ENCODE measurements at places on chromosomes 5 and 9.

- no peak for DNase-seq
Observed at GRCh38 chr5:59267033-59267432, 626.5 kb downstream of the PDE4D start.

GRCh38 chr9:135330307-135330631 lies 149.3 kb upstream of the PPP1R26 start:
- DNase-seq, result no peak

GRCh38 chr9:136044207-136044970 lies 50.7 kb downstream of the NACC2 start:
- DNase-seq, result no peak

DNA sequence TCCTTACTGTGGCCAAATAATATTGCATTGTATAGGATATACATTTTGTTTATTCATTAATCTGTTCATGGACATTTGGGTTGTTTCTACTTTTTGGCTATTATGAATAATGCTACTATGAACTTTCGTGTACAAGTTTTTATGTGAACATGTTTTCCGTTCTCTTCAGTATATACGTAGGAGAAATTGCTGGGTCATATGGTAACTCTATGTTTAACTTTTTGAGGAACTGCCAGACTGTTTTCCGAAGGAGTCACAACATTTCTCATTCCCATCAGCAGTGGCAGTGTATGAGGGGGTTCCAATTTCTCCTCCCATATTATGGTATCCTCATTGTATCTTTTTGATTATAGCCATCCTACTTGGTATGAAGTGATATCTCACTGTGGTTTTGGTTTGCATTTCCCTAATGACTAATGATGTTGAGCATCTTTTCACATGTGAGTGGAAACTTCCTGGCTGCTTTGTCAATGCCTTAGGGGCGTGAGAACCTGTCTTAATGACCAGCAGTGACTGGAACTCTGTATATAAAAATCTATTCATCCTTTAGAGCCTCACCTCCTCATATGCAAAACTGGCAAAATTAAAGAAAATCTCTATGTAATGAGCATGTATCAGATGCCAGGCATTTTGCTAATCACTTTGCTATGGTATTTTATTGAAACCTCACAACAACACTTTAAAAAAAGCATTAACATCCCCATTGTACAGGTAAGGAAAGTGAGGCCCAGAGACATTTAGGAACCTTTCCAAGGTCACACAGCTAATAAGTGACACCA lies 47.8 kb upstream of the TGFBR1 start:
- DNase-seq, result peak; percentile 57

DNA sequence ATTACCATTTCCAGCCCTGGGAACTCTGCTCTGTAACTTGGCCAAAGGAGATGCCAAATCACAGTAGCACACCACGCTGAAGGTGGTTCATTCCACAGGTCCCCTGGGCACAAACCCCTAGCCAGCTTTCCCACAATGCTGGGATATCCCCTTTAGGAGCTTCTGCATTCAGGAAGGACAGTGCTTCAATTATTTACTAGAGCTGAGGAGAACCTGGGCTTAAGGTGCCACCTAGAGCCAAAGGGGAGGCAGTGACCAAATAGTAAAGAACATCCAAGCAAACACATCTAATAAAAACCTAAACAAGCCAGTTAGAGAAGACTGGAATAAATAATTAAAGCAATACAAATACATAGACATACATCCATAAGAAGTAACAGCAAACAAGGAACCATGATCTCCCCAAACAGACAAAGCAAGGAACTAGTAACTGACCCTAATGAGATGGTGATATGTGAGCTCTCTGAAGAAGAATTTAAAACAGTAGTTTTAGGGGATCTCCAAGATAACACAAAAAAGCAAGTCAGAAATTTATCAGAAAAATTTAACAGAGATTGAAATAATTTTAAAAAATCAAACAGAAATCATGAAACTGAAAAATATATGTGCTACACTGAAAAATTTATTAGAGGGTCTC lies 14.6 kb downstream of the KIF4B start:
- no peak for DNase-seq

- DNase-seq, result no peak
Observed at GRCh38 chr5:57791875-57792274, 309.3 kb upstream of the ACTBL2 start.

DNA sequence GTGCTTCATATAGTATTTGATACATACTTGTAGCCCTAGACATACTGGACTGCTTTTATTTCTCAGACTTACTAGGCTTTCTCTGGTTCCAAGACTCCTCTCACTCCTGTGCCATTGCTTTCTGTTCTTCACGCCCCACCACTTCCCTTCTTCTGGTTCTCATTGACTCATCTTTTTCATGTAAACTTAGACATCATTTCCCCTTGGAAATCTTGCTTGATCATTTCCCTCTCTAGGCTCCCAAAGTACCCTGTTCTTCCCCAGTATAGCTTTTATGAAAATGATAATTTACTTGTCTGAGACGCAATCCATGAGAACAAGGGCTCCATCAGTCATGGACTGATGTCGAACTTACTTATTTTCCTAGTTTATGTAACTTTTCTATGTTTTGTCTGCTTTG lies 83.5 kb downstream of the TLR4 start:
- no peak for DNase-seq

GRCh38 chr9:27029186-27029585 lies 23.7 kb upstream of the LRRC19 start:
- DNase-seq, result no peak

GRCh38 chr9:91316093-91316492 lies 45.6 kb downstream of the AUH start:
- no peak for DNase-seq

- DNase-seq, result no peak
Observed at GRCh38 chr5:66440202-66440680, 156.0 kb upstream of the MAST4 start.

GRCh38 chr5:128092144-128092543 lies 8.6 kb downstream of the SLC12A2 start:
- no peak for DNase-seq

DNA sequence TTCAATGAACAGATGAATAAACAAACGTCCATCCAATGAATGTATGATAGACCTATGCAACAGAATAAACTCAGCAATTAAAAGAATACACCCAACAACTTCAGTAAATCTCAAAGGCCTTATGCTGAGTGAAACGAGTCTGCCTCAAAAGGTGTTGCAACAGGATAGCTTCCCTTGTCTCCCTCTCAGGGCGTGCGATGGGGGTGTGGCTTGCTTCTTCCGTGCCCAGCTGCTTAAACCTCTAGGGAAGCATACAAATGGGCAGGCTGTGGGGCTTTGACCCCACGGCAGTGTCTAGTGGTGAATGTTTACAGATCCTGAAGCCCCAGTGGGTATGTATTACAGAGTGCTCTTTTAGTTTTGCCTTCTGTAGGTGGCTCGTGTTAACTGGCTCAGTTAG lies 87.0 kb upstream of the CCL21 start:
- DNase-seq, result no peak

DNA sequence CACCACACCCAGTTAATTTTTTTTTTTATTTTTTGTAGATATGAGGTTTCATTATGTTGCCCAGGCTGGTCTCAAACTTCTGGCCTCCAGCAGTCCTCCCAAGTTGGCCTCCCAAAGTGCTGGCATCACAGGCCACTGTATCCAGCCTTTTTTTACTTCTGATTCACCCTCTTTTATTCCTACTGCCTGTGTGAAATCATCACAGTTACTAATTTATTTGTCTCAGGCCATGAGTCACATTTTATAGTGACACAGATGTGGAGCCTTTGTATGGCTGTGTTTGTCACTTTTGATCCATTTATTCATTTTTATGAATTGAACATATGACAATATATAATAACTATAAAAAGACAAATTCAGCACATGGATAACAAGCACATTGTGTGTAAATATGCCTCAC lies 67.1 kb upstream of the SNX2 start:
- DNase-seq, result no peak

DNA sequence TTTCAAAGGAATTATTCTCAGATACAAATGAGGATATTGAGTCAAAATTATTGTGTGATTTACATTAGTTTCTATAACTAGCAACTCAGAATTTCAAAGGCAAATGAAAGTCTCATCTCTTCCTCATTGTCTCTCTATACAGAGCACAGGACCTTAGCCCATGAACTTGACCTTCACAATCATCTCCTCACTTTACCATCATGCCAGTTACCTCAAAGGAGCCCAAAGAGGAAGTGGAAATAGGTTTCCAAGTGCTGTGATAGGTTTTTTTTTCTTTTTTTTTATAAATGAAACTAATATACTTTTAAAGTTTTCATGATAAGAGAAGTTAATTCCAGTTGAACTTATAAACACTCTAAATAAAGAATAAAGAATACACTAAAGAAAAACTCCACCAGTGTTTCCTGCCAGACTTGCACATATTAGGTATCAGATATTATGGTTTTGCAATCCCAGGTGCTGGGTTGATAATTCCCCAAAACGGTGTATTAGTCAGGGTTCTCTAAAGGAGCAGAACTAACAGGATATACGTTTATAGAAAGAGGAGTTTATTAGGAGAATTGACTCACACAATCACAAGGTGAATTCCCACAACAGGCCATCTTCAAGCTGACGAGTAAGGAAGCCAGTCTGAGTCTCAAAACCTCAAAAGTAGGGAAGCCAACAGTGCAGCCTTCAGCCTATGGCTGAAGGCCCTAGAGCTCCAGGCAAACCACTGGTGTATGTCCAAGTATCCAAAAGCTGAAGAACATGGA lies 50.1 kb upstream of the ADAMTS16 start:
- DNase-seq, result no peak

DNA sequence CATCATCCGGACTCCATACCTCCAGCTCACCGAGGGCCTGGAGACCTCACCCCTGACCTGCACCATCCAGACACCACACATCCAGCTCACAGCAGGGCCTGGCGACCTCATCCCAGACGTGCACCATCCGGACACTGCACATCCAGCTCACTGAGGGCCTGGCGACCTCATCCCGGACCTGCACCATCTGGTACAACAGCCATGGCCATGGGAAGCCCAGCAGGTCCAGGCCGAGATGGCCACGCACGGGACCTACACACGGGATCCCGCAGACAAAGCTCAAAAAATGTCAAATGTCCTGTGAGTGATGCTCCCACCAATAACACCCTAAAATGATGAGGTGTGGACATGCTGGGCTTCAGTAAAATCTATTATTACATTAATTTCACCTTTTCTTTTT lies 9.7 kb downstream of the TERT start:
- DNase-seq, result no peak

DNA sequence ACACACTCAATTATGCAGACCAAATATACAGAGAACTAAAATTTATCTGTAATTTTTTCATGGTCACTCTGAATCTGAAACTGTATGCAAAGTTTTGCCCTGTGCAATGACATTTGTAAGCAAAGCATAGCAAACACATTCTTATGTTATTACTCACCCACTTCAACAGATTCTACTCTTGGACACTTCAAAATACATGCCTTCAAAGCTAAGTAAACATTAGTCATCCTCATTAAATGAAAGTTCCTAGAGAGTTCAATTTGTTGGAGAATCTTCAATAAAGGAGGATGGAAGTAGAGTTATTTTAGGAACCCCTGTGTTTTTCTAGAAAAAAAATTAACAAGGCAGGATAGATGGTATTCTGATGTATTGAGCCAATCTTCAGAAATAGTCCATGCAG lies 639.7 kb upstream of the C9orf72 start:
- DNase-seq, result no peak

- peak; percentile 84 for DNase-seq
Observed at GRCh38 chr9:92325269-92325990, at the start of the genes CENPP and NOL8. Gene CENPP (plus strand): TSS chr9:92325953. Gene NOL8 (minus strand): TSS chr9:92325350. CDS start chr9:92324161, 1,189 bp downstream.

DNA sequence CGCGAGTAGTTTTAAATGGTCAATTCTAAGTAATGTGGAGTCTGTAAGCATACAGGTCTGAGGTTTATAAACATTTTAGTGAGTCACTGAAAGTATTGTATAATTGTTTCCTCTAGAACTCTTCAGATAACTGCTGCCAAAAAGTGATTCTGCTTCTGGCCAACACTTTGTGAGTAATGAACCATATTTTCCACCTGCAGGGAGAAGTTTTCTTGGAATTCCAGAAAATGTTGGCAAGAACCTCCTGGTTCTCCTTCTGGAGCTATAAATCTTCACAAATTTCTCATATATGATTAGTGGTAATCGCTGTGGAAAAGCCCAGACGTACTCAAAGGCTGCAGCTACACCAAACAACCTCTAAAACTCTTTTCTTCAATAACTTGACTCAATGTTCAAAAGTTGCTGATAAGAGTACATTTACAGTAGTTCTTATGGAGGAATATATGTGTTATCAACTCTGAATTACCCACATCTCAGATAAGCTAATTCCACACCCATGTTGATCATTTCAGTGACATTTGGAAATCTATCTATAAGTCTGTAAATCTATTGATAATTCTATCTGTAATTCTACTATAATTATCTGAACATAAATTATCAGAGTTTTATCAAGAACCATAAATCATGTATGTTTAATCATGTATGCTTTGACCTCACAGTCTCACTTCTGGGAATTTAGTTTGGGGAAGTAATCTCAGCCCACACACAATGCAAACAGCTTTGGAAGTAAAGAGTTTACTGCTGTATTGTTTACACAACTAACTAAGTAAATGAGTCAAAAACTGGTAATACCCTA lies 74.1 kb downstream of the FNBP1 start:
- peak; percentile 29 for DNase-seq

DNA sequence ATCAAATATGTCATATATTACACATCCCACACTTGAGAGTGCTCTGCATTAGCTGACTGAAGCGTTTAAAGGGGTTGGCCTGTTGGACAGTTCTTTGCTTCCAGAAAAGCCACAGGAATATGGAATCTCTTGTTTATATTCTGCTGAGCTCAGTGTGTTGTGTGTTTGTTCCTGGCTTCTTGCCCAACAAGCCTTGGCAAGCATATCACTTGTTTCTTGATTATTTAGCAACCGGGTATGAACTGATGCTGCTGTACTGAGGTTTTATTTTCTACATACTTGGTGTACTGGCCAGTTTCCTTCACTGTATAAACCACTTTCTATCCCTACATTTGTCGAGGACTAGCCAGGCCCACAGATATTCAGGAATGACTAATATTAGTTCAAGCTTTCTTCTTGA lies 378.9 kb downstream of the KCTD16 start:
- no peak for DNase-seq

DNA sequence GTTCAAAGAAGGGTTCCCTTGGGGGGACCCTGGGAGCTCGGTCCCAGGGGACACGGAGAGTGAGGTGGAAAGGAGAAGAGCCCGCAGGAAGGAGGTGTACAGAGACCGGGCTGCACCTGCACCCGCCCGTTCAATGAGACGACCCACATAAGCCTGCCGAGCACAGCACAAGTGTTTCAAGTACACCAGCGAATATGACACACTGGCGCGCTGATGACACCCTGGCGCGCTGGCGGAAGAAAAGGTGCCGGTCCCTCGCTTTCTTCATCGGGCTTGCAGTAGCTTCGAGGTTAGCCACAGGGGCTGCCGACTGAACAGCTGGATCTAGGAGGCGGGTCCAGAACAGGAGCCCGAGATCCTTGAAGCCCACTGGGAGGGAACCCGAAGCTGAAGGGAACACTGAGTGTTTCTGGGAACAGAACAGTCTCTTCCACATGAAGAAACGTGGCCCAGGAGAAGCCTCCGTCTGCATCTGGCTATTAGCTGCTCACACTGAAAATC lies 1.4 kb downstream of the TBC1D9B start:
- no peak for DNase-seq

DNA sequence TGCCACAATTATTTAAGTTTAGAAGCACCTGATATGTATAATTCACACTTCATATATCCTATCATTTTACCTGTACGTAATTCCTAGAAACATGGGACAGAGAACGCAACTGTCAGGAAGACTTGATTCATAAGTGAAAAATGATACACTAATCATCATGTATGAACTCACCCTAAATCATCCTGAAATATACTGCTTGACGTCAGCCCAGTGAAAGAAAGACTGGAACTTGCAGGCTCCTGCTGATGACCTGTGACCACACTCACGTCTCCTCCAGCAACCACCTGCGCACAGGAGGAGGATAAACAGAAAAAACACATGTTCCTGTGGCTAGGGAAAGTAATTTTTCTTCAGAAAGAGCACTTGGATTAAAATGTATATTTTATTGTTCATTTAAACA lies 169.7 kb downstream of the MPDZ start:
- no peak for DNase-seq

Measured in CD4-positive, alpha-beta T cell treated with Interleukin-2 at 100 ng/mL for 4 hours (primary cell).